ENCODE measurements at places on chromosomes 5 and 9.

GRCh38 chr9:96116275-96117064, 185.5 kb downstream of the HSD17B3 start:
- DNase-seq, result no peak

- no peak for DNase-seq
These were observed 36.0 kb upstream of the GOLM1 start for GRCh38 chr9:86135371-86135770.

GRCh38 chr9:103731541-103731940, 362.6 kb upstream of the SMC2 start:
- no peak for DNase-seq

DNA sequence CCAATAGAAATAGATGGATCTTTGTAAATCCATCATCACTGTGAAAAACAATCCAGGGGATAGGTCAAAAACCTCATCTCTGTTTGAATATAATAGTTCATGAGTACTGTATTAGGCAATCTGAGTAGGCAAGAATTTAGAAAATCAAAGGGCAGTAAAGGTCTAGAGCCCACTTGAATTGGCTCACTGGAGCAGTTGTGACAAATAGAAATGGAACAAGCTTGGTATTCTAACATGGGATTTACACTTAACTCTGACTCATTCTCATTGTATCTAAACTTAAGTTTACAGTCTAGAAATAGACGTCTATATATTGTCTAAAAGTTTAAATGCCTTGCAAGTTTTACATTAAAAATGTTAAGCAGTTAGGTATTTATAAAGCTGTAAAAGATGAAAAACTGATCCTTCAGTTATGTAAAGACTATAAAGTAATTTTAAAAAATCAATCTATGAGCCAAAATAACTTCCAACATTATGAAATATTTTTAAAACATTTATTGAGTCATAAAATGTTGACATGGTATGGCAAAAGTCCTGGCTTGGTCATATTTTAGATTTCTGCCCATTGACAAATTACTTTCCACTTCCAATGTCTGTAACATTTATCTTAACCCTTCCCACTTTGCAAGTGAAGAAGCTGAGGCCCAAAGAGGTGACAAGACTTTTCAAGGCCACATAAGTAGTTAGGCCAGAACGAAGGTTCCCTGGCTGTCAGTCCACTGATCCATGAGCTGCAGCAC, 203.7 kb upstream of the NREP start:
- no peak for DNase-seq

GRCh38 chr9:134531220-134531970, 110.2 kb upstream of the COL5A1 start:
- DNase-seq, result no peak

DNA sequence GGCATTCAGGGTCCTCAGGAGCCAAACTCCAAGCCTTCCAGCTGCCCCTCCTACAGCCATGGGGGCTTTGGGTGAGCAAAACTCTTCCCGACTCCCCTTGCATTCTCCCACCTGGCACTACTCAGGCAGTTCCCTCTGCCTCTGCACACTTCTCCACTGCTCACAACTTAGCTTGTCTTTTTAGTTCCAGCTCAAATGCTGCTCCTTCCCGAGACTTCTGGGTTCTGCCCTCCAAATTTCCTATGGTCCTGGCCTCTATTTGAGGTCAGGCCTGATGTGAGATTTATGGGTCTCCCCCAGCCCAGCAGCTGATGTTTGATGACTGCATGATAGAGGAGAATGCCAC, 5.7 kb upstream of the SLC25A48 start:
- DNase-seq, result no peak

DNA sequence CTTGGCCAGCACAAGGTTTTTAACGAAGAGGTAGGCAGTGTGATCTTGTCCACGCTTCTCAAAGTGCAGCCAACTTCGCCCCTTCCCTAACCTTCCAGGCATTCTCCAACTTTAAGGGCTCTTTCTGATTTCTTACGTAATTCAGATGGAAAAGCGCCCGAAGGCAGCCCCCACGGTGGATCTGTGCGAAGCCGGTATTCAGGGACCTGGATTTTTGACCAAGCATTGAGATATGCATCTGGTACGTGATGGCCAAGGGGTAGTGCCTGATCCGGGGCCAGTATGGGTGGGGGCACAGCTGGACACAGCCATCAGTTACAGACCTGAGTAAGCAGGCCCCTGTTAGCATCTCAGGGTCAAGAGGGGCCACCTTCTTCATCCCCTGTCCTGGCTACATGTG, 80.0 kb downstream of the AMBP start:
- no peak for DNase-seq

- DNase-seq, result no peak
These were observed 334.3 kb downstream of the GABRB2 start for GRCh38 chr5:161212123-161212712.
